ENCODE measurements at places on chromosomes 5 and 9.

DNA sequence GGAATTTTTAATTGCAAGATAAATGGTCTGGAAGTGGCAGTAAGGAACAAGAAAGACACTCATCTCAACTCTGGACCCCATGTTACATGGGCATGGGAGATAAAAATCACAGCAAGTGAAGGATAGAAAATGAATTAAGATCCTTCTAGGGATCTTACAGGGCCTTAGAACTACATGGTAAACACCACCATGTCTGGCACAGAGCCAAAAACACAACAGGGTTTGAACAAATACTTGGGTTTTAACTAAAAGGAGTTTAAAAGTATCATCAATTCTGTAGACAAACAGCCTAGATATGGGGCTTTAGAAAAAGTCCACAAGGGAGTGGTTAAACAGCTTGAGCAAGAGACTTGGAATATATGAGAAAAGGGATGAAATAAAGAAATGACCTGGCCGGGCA, 366.4 kb downstream of the ARL15 start:
- no peak for DNase-seq

DNA sequence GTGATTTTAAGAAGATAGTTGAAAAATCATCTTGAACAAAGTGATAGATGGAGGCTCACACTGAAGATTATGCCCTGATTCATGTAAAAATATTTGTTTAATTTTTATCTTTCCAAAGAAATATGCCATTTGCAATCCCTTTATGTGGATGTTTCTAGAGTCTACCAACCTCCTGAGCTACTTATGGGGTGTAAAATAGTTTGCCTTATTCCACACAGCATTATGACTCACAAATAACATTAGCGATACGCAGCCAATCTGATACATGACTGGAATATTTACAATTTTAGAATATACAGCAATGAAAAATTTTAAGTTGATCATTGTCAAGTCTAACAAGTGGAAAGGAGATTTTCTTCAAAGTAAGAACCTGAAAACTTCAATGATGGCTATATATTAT, 327.5 kb downstream of the EDIL3 start:
- no peak for DNase-seq

DNA sequence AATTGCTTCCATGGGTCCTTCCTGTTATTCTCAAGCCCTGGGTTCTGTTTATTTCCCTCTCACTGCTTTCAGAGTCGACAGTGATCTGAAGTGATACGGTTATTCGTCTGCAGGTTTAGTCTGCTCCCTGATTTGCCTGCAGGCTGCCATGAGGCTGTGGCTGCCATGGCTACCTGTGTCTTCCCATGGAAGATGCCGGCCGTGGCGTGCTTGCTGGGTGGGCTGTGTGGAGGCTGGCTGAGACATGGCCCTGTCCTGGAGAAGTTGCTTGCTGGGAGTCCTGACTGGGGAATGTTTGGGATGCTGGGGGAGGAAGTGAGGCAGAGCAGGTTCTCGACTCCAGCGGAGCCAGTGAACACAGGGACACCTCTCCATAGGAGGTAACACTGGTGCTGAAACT, 104.1 kb upstream of the TBC1D2 start:
- DNase-seq, result no peak

GRCh38 chr9:94079236-94079635, 5.0 kb upstream of the PTPDC1 start:
- no peak for DNase-seq

DNA sequence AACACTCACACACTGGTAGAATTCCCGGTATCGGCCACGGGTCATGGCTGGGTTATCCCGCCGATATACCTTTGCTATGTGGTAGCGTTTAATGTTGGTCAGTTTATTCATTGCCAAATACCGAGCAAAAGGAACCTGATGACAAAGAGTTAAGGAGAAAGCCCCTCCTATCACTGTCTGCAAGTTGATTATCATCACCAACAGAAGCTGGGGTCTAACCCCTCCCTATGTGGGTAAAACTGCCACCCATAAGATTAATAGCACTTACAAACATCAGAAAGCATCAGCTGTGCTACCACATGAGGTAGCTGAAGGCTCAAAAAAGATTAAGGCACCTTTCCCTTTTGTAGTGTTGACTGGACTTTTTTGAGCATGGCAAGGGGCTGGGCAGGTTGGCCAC, 5.6 kb upstream of the DND1 start:
- DNase-seq, result no peak

GRCh38 chr5:62326302-62326701, 20.3 kb downstream of the KIF2A start:
- DNase-seq, result no peak

- DNase-seq, result no peak
Observed at GRCh38 chr9:35495984-35496383, 6.1 kb downstream of the RUSC2 start.

GRCh38 chr9:92721548-92721947, 43.1 kb downstream of the BICD2 start:
- DNase-seq, result no peak

DNA sequence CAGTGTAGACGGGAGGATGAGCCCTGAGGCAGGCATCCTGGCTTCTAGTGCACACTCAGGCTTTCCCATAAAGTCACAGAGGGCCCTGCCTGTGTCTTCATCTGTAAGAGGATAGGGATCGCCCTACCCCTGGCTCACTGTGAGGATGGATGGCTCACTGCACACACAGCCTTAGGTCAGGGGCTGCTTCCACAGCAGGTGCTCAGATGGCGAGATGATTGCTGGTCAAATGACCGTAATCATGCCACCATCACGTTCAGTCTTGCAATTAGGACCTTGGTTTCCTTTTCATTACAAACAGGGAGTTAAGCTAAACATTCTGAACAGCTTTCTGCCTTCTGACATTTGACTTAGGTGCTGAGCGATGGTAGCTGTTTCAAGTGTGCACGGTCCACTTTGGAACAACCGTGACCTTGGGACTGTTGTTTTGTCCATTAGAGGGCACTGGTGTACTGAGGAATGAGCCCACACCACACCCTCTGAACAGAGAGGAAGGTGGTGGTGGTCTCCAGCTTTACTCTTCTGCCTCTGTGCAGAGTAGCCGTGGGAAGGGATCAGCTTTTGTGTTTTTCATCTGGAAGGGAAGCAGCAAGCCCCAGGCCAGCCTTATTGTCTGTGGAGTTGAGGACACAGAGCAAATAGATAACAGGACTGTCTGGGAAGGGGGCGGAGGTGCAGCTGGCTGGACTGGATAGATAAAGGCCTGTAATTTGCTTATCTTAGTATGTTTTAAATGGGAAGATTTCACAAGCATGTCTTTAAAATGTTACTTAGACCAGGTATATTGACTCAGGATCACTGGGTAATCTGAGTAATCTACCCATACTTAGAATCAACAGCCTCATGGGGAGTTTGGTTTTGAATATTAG, 183.1 kb downstream of the TRIO start:
- no peak for DNase-seq

DNA sequence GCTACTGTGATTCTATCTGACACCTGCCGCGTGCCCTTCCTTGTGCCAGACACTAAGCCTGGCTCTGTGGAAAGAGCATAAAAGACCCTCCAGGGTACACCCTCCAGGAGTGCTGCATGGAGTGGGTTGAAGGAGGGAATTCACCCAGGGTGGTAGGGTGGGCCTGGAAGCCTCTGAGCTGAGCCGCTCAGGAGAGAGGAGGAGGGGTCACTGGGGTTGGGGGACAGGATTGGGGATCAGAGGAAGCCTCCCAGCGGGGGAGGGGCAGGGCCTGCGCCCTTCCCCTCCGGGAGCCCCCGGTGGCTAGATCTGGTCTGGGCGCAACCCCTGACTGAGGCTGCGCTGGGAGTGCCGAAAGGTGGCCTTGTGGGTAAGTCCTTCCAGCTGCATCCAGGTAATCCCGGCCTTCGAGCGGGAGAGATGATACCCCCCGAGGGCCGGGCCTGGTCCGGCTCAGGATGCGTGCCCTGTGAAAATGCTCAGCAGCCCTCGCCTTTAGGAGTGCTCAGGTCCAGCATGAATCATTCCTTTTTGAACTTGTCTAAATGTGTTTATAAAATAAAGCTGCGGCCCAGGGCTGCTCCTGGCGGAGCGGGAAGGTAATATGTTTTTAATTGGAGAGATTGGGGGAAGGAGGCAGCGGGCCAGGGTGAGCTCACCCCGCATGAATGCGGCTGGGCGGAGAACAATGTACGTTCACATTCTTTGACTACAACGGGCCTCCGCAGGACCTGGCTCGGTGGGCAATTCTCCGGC, 118.1 kb upstream of the SMIM23 start:
- no peak for DNase-seq

DNA sequence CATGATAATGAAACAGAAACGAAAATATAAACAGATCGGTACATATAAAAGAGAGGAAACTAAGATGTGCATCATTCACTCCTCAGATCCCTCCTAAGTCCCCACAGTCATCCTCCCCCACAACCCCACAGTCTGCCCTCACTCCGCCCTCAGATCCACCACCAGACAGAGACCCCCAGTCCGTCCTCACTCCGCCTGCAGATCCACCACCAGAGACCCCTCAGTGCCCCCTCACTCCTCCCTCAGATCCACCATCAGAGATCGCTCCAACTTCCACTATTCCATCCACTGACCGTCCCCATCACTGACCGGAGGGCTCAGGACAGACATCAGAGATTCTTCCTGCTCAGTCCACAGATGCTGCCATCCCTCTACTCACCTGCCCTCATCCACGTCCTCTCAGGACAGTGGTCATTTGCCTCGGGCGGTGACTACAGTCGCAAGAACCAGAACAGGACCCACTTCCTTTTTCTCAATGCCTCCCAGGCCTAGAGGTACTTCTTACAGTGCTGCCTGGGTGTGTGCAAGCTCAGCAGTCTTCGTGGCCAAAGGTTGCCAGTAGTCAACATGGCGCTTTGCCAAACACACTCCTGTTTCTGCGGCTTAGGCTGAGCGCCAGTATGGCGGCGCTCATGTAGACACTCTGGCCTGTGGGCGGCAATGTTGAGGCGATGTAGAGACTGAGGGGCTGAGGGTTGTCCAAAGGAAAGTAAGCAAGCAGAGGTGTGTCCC, 8.3 kb upstream of the SPATA31C1 start:
- DNase-seq, result no peak

- DNase-seq, result no peak
Observed at GRCh38 chr9:22522206-22522740, 75.6 kb downstream of the DMRTA1 start.

- DNase-seq, result no peak
Observed at GRCh38 chr5:112492291-112492690, 73.2 kb upstream of the EPB41L4A start.

GRCh38 chr9:124853605-124854143, 414 bp downstream of the WDR38 start:
- DNase-seq, result no peak

GRCh38 chr5:173139631-173140030, 4.7 kb upstream of the BNIP1 start:
- no peak for DNase-seq

DNA sequence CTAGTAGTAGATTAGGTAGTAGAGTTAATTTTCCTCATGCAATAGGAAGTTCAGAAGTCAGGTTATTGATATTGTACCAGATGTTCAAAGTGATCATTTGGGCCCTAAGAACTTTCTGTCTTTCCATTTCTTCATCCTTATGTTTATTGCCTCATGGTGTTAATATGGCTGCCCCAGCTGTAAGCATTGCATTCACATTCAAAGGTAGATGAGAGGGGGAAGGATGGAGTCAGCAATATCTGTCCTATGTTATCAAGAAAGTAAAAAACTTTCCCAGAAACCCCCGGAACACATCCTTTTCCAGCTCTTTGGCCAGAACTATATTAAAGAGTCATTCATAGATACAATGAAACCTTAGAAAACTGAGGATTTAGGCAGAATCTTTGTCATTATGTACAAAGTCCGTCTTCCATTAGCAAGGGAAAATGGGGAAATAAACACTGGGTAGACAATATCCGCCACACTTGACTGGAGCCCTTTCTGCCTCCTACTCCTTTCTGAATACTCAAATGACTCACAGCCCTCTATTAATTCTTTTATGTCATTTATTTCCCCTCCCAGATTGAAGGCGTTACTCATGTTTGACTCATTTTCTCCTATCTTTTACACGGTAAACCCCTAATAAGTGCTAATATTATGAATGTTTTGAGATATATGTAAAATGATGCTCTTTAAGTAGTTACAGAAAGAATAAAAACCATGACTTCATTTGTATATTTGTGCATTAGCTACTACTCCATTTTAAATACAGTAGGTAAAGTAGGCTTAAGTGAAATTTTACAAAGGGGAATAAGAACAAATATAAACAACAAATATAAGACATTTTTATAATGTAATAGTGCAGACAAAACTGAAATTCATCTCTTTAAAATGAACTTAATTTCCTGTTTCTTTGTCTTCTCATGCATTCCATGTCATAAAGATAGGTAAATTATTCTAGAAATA, 127.6 kb downstream of the SLF1 start:
- no peak for DNase-seq

GRCh38 chr9:34995670-34996060, 6.1 kb downstream of the DNAJB5 start:
- no peak for DNase-seq

GRCh38 chr9:2029666-2030170, 14.6 kb downstream of the SMARCA2 start:
- DNase-seq, result no peak

- no peak for DNase-seq
Observed at GRCh38 chr5:96927008-96927407, 8.9 kb upstream of the LNPEP start.

GRCh38 chr9:84293001-84293798, 47.4 kb downstream of the SLC28A3 start:
- no peak for DNase-seq

- no peak for DNase-seq
Observed at GRCh38 chr5:39816866-39817265, 392.1 kb upstream of the DAB2 start.

- no peak for DNase-seq
Observed at GRCh38 chr9:113278840-113279239, 3.4 kb downstream of the PRPF4 start.

- no peak for DNase-seq
Observed at GRCh38 chr9:128887914-128888350, 6.0 kb downstream of the LRRC8A start.

DNA sequence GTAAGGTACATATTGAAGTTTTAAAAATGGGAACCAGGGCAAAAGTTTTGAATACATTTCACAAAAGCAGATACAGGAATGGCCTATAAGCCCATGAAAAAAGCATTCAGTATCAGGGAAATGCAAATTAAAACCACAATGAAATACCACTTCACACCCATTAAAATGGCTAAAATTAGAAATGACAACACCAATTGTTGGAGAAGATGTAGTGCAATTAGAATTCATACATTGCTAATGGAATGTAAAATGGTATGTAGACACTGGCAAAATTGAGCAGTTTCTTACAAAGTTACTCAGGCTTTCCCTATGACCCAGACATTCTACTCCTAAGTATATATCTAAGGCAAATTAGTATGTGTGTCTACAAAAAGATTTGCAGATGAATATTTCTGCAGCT, 34.2 kb downstream of the CDC14B start:
- DNase-seq, result no peak

GRCh38 chr5:104739905-104740304, 1177.3 kb upstream of the NUDT12 start:
- DNase-seq, result no peak

DNA sequence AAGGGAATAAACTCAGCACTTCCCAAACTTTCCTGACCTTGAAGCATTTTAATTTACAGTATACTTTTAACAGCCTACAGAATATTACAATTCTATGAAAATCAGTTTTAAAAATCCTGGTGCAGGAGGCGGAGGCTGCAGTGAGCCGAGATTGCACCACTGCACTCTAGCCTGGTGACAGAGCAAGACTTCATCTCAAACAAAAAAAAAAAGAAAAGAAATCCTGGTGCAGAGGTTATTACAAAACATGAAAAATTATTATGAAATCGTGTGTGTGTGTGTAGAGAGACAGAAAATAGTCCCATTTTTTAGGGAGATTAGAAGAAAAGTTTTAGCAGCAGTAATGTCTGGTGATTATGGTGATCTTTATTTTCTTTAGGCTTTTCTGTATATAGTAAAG, 26.9 kb downstream of the GOLPH3 start:
- no peak for DNase-seq

- DNase-seq, result no peak
Observed at GRCh38 chr5:155434267-155434666, 420.7 kb downstream of the KIF4B start.

Measured in activated naive CD4-positive, alpha-beta T cell treated with Interleukin-2 at 50 U/mL for 16 hours (primary cell).